Activated CD8-positive, alpha-beta memory T cell treated with anti-CD3 and anti-CD28 coated beads for 1 hour (primary cell): ENCODE measurements at places on chromosomes 13 and 19.

DNA sequence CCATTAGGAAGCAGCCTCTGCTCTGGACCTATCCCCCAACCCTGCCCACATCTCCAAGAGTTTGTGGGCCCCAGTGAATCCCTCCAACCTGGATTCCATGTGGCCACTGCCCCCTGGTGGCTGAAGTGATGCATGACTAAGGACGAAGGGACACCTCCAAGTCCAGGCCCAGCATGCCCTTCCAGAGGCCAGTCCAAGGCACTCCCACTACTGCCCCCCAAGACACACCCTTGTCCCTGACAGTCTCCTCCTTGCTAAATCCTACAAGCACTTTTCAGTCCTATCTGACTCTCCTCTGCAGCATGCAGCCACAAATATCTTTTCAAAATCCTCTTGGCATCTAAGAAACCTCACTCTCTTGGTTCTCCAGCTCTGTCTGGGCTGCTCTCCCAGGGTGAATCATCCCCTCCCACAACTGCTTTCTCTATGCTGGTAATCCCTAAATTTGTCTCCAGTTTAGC lies 33.0 kb downstream of the DEDD2 start:
- DNase-seq: peak; percentile 58

GRCh38 chr13:96532804-96533203 lies 442.9 kb downstream of the HS6ST3 start:
- no peak for DNase-seq

DNA sequence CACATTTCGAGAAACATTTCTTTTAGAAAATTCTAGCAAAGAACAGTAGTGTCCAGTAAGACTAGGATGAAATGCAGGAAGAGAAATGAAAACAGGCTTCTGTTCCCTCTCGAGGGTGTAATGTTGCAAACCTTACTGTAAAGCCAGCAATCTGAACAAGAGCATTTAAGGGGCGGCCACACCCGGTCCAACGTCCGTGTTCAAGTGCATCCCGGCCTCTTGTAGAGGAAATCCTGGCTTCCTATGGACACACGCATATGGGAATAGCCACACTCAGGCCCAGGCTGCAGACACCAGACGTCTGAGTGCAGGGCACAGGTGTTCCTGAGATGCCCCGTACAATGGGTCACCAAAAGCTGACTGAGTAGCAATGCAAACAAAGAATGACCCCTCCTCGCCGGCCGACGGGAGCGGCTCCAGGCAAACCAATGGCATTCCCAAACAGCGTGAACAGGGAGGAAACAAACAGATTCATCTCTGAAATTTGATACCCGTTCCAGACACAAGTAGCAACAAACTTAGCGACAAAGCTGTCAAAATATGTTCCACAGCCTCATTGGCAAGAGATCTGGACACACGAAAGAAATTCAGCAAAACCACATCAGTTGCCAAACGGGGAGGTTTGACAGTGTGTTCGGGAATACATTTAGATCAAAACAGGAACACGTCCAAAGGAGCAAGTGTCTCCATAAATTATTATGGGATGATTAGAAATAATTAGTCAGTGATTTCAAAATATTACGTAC lies 278.6 kb upstream of the TSHZ3 start:
- no peak for DNase-seq

- DNase-seq: no peak
These were observed 59.4 kb downstream of the ZAR1L start for GRCh38 chr13:32255724-32256109.

GRCh38 chr19:11410682-11411081 lies 8.4 kb downstream of the RGL3 start:
- no peak for DNase-seq

GRCh38 chr13:91346062-91346461 lies 1.4 kb upstream of the MIR17HG start:
- DNase-seq: no peak

DNA sequence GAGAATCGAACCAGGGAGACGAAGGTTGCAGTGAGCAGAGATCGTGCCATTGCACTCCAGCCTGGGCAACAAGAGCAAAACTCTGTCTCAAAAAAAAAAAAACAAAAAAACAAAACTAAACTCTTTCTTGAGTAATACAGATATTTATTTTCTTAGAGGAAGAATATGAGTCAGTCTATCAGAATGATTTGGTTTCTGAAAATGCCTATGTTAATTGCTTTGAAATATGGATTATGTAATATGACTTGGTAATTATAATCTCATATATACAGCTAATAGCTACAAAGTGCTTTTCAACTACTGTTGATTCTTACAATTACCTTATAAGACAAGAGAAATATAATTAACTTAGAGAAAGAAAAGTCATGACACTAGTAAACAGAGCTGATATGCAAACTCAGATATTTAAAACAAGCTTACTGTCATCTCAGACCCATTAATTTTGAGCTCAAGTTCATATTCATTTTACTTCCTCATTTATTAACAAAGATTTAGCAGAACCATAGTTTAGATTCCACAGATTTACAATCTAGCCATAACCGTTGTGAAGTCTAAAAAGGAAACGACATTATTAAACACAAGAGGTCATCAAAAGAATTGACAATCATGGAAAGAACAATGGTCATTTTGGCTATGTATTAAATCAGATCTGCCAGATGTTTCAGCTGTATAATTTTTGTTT lies 88.0 kb downstream of the TBC1D4 start:
- no peak for DNase-seq
